ENCODE measurements at places on chromosomes 3 and 15. TPM values are rescaled to one million over a fixed set of nuclear protein-coding genes. Genes with fewer than 3 reads are reported as not detected.

SLC27A2 gene
- 2.3 TPM for total RNA-seq

MYZAP gene
- total RNA-seq = 20.0 TPM

CLRN1 gene
- not detected for total RNA-seq

GRCh38 chr3:94009608-94010007 lies 18.8 kb downstream of the STX19 start:
- DNase-seq = no peak

- DNase-seq = no peak
Observed at GRCh38 chr15:46815765-46816164, 901.5 kb upstream of the SEMA6D start.

DNA sequence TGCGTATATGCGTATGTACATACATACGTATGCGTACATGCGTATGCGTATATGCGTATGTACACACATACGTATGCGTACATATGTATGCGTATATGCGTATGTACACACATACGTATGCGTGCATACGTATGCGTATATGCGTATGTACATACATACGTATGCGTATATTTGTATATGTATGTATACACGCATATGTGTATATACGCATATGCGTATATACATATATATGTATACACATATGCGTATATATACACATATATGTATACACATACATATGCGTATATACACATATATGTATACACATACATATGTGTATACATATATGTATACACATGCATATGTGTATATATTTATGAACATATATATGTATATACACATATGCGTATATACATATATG lies 12.1 kb downstream of the MCTP2 start:
- DNase-seq = no peak

DNA sequence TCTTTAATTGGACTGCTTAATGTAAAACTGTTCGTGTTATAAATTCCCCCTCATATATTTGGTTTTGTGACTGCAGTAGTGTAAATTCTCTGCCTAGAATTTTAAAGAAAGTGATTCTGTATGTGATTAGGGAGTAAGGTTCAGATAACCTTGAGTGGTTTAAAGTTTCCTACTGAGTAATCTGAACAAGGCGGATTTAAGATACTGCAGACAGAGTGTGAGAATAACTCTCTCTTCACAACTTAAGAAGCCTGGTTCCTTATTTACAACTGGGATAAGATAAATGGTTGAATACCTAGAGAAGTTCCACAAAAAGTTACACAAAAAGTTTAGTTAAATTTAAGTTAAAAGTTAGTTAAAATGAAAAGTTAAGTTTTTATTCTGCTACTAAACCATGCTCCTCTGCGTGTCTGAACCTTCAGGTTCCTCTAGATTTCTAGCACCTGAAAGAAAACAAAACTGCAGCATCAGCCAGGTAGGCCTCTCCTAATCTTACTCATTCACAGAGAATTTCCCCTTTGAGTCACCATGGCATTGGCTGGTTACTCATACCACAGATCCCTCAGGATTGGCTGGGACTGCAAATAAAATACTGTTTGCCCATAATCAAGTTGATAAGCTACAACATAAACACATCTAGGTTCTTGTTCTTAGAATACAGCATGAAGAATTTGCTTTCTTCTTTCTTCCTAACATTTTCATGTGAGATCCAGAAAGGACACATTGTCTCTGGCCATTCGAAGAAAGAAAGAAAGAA lies at the start of gene ARL14:
Gene ARL14, plus strand, starts transcription at position 614 of the 757 bp plus-strand sequence. CDS start 187 bp downstream, outside the sequence.
- no peak for DNase-seq

- no peak for DNase-seq
Observed at GRCh38 chr3:57062101-57062631, 1.7 kb downstream of the SPATA12 start.

GRCh38 chr3:14298442-14298841 lies 104.0 kb upstream of the SLC6A6 start:
- DNase-seq = no peak

GRCh38 chr3:9405756-9406155 lies 8.3 kb downstream of the SETD5 start:
- no peak for DNase-seq

Data from omental fat pad (tissue), 4 donors.